ENCODE measurements at places on chromosomes 1 and 21.

DNA sequence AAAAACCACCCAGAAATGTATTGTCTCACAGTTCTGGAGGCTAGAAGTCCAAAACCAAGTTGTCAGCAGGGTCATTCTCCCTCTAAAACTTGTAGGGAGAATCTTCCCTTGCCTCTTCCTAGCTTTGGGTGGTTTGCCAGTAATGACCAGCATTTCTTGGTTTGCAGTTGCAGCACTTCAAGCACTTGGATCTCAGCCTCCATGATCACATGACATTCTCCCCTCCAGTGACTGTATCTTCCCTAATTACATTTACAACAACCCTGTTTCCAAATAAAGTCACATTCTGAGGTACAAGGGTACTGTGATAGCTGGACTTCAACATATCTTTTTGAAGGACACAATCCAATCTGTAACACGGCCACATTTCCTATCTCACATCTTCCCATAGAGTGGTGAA lies 37.2 kb downstream of the EVI5 start:
- no peak for ATAC-seq

DNA sequence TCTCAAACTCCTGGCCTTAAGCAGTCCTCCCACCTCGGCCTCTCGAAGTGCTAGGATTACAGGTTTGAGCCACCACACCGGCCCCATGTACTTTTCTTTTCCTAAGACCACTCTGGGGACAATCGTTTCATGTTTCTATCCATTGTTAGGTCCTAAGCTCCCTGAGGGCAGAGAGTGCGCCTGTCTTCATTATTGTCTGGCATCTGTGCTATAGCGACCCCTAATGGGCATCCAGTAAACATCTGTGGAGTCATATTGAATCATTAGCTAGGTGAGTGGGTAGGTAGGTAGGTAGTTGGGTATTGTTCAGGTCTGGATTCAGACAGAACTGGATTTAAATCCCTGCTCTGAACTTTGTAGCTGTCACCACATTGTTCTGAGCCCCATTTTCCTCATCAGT lies 66.1 kb downstream of the TMEM53 start:
- no peak for ATAC-seq

- ATAC-seq = no peak
Measured at GRCh38 chr1:213166852-213167251, 115.8 kb downstream of the RPS6KC1 start.

DNA sequence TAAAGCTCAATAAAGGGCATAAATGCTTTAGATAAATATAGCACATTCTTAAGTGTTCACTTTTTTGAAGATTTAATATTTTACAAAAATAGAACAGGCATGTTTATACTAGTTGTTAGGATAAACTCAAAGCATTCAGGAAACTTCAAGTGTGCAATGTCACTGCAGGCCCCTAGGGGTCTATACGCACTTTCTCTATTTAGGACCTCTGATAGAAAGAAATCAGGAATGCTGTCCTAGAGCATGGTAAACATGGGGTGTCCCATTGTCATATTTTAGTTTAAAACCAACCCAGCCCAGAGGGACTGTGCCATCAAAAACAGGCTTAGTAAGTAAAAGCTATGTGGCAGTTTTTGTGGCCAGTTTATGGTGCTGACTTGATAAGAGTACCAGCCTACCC lies 102.2 kb downstream of the BARHL2 start:
- ATAC-seq = no peak

- no peak for ATAC-seq
Measured at GRCh38 chr21:16535102-16535422, 805.3 kb downstream of the USP25 start.

- no peak for ATAC-seq
Measured at GRCh38 chr1:94903280-94904009, 23.5 kb downstream of the CNN3 start.

GRCh38 chr21:36879827-36880226 lies 86.6 kb downstream of the HLCS start:
- no peak for ATAC-seq

DNA sequence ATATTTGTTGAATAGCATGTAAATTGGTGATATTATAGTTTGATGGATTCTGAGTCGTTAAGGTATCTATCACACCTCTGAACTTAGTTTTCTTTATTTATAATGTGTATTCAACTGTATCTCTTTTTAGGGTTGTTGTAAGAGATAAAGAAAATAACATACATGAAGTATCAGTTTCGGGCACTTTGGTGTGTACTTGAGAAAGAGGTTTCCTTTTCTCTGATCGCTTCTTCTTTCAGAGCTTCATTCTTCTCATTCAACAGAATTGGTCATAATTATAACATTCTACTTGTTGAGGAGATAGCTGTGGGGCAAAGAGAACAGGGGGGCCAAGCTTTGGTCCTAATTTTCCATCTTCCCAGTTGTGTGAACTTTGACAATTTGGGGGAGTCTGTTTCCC lies 508.0 kb downstream of the PLPP3 start:
- ATAC-seq = no peak

DNA sequence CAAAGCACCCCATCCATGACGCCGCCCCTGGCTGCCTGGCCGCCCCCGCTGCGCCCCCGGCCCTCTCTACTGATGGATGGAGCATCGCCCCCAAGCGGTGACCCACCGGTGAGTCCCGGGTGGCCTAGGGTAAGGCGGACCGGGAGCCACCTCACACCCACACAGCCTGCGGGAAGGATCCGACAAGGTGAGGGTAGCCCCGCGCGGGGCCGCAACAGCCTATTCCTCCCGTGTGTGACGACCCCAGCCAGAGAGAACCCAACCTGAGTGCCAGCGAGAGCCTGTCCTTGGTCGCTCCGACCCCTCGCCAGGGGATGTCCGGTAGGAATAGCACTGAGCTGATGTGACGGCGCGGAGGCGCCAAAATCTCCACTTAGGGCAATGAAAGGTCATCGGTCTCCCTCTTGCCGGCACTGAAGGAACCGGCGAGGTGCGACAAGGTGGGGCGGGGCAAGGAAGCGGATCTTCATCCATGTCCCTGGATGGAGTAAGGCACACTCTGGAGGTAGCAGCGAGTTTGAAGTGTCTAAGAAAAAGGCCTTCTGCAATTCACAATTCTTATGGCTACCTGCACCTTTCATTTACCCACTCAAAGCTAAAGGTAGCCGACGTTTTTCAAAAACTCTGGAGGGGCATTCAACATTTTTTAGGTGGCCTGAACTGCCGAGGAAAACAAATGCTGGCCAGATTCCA lies 19.7 kb upstream of the CHIA start:
- ATAC-seq = no peak

- ATAC-seq = no peak
Measured at GRCh38 chr1:226027538-226028217, 28.5 kb upstream of the SDE2 start.

DNA sequence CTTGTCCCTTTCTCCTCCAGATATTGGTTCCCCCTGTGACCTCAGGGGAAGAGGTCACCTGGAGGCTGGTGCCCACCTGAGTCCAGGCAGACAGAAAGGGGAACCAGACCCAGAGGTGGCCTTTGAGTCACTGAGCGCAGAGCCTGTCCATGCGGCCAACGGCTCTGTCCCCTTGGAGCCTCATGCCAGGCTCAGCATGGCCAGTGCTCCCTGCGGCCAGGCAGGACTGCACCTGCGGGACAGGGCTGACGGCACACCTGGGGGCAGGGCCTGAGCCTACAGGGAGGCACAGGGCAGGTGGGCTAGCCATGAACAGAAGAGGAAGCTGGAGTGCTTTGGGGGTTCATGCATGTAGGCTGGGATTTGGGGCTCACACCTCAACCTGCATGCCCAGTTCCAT lies 2.7 kb downstream of the TNFRSF14 start:
- ATAC-seq = no peak

DNA sequence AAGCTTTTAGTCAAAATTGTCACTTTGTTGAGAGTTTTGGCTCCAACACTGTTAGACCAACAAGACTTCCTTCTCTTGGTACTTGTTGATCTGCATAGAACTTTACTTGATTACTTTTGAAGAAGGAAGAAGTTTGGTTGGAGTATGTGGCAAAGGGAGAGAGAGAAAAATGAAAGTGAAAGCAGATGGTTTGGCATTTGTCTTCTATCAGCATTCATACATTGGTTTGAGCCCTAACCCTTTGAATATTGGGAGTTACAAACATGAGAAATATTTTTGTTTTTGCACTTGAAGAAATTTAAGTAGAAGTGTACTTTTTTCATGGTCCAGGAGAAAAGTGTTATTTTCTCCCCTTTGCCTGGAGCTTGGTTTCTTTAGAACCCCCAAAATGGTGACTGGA lies 169.8 kb downstream of the ADGRL4 start:
- no peak for ATAC-seq

GRCh38 chr1:110594456-110595352 lies 11.5 kb downstream of the KCNA2 start:
- no peak for ATAC-seq

DNA sequence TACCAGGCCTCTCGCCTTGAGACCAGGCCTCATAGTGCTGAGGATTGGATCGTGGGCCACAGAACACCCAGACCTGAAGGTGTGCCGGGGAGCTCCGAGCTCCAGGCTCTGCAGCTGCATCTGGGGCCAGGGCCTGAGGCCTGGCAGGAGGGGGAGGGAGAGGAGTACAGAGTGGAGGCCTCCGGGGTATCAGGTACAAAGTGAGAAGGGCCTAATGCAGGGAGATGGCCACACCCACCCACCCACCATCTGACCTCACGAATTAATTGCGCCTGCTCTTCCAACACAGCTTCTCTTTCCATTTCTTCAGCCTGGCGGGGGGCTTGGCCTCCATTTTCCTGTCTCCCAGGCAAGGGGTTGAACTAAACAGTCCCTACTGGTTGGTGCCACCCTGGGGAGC lies 99.4 kb upstream of the ARHGEF16 start:
- no peak for ATAC-seq

- peak; percentile 55 for ATAC-seq
Measured at GRCh38 chr1:159012495-159012894, 2.8 kb downstream of the IFI16 start.

GRCh38 chr1:6466023-6466422 lies at the start of gene TNFRSF25:
TNFRSF25 (minus strand) TSS chr1:6466173; CDS start chr1:6466107, 66 bp downstream.
- ATAC-seq = peak; percentile 78

- peak; percentile 44 for ATAC-seq
Measured at GRCh38 chr1:37602750-37603694, 7.3 kb upstream of the GNL2 start.

- no peak for ATAC-seq
Measured at GRCh38 chr21:20802631-20803260, 195.5 kb upstream of the NCAM2 start.

DNA sequence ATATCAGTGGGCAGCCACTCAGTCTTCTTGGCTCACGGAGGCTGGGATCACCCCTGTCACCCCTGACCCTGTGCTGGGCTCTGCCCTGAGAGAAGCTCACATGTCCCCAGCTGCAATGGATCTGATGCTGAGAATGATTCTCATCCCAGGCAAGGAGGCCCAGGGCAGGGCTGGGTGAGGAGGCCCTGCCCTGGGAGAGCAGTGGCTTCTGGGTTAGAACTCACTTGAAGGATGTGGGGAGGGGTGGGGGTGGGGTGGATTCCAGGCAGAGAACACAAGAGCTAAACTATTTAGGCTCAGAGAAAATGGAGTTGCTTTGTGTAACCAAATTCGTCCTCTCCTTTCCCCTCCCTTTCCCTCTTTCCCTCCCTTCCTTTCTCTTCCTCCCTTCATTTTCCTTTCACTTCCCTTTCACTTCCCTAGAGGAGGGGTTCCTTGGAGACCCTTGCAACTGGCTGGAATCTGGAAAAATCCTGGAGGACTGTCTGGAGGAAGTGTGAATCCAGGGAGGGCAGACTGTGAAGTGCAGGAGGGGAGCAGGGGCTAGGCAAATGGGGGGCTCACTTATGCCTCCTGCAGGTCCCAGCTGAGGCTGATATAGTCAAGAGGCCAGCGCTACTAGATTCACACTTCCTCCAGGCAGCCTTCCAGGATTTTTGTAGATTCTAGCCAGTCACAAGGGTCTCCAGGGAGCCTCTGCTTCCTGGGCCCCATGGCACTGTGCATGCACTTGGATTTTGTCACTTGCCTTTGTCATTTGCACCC lies 47.0 kb downstream of the IGSF21 start:
- ATAC-seq = no peak

DNA sequence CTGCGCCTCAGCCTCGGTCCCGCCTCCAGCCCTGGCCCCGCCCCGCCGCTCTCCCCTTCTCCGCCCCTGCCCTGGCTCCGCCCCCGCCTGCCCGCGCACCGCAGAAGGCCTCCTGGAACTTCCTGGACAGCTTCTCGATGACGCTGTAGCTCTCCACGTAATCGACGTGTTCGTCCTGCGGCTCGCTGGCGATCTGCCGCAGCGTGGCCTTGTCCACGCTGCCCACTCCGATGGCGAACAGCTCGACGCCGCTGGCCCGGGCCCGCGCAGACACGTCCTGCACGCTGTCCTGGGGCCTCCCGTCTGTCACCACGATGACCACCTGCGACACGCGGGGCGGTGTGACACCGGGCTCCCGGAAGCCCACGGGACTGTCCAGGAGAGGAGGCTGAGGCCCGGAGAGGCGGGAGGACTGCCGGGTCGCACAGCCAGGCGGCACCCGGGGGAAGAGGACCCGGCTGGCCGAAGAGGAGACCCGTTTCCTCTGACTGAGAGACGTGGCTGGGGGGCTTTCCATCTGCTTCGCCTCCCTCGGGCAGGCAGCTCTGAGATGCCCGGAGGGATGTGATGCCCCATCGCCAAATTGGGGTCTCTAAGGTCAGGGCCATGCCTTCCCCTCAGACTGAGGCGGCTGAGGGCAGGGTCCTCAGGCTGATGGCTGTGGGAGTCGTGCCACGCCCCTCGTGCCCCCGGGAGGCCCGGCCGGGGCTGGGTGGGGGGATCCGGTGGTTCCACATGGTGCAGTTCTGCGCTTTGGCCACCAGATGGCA lies 4.6 kb downstream of the MATN1 start:
- ATAC-seq = peak; percentile 75

DNA sequence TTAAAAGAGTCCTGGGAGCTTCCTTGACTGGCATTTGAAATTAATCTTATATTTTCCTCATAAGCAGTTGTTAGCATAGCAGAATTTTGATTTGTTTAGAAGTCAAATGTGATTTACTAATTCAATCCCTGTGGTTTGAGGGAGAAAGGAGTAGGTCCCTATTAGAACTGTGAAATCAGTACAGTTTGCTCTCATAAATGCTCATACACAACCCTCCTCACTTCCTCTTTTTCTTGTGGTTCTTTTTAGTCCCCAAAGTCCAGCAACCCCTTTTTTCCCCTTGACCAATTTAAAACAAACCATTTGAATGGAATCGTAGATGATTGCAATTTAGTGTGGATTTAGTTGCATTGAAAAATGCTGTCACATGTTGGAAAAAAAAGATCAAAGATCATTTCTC lies 9.2 kb upstream of the IFI44 start:
- no peak for ATAC-seq

GRCh38 chr1:21564521-21565095 lies 55.4 kb downstream of the ALPL start:
- no peak for ATAC-seq

- peak; percentile 99 for ATAC-seq
Measured at GRCh38 chr1:214427871-214428277, 123.5 kb downstream of the PTPN14 start.

DNA sequence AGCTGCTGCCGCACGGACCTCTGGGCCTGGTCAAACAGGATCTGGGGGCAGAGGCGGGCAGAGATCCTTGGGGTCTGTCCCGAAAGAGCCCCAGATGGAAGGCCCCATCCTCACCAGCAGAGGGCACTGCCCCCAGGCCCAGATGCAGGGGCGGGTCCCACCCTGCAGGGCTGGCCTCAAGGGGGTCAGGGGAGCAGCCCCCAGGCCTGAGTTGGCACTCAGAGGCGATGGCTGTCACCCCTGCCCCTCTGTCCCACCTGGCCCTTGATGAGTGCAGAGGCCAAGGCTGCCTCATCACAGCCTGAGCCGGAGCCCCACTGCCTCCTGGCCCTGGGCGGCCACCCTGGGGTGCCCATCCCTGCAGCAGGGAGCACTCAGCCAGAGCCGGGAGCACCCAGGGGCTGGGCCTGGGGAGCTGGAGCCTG lies 5.7 kb downstream of the ACAP3 start:
- ATAC-seq = no peak
